ENCODE measurements at places on chromosomes 12 and 14. TPM values are rescaled to one million over a fixed set of nuclear protein-coding genes. Genes with fewer than 3 reads are reported as not detected.

GRCh38 chr14:57078054-57078453 lies 190.7 kb downstream of the EXOC5 start:
- no peak for DNase-seq

DNA sequence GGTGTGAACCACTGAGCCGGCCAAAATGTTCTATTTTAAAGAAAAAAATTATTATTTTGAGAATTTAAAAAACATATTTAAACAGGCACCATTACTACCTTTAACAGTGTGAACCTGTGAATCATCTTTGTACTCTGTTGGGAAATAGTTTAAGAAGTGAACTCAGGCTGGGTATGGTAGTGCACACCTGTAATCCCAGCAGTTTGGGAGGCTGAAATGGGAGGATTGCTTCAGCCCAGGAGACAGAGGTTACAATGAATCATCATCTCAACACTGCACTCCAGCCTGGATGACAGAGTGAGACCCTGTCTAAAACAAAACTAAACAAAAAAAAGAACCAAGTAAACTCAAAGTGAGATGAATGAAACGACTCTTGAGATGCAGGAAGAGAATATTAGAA lies 3.1 kb upstream of the WDR89 start:
- no peak for DNase-seq

- DNase-seq, result no peak
Measured at GRCh38 chr12:20453756-20454310, 85.5 kb downstream of the PDE3A start.

- DNase-seq, result no peak
Measured at GRCh38 chr12:130488358-130488710, 150.6 kb downstream of the PIWIL1 start.

DNA sequence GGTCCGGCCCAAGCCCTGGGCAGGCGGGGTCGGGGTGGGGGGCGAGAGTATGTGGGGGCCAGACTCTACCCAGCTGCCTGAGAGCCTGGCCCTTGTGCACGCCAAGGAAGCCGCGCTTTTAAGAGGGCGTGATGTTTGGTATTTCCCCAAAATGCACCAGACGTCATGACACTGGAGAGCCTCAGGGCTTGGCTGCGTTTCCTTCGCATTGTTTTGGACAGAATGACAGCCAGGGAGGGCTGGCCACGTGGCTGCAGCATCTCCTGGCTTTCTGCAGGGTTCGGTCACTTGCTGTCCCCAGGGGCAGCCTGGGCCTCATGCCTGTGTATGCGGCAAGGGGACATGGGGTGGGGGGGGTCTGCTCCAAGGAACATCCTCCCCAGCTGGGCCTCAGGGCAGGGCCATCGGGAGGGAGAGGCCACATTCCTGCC lies 16.1 kb upstream of the NUDT14 start:
- DNase-seq, result peak; percentile 68

DNA sequence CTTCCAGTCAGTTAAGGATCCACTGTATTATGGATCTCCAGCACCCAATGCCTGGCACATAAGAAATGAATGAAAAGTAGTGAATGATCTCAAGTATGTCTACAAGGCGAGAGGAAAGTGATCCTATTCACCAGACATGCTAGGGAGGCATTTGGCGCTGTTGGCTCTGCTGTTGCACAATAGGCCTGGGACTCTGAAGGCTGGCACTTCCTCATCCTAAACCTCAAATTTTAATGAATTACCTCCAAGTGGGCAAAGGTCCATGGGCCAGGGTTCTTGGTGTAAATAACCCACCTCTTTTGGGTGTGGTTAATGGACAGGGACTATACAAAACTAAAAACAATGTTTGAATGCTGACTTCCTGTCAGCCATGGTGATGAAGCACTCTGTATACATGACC lies 173.4 kb upstream of the PZP start:
- no peak for DNase-seq

- DNase-seq, result peak; percentile 55
Measured at GRCh38 chr12:120583478-120584030, 2.4 kb upstream of the POP5 start.

DNA sequence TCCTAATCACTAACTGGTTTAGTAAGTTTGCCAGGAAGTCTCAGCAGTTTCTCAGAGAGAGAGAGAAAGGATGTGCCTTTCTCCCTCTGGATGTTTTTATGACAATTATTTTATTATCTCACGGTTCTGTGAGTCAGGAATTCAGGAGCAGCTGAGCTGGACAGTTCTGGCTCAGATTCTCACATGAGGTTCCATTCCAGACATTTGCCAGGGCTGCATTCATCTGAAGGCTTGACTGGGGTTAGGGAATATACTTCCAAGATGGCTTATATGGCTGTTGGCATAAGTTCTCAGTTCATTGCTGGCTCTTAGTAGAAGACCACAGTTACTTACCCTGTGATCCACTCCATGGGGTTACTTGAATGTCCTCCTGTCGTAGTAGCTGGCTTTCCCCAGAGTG lies 101.2 kb upstream of the ATF7IP start:
- peak; percentile 46 for DNase-seq

DNA sequence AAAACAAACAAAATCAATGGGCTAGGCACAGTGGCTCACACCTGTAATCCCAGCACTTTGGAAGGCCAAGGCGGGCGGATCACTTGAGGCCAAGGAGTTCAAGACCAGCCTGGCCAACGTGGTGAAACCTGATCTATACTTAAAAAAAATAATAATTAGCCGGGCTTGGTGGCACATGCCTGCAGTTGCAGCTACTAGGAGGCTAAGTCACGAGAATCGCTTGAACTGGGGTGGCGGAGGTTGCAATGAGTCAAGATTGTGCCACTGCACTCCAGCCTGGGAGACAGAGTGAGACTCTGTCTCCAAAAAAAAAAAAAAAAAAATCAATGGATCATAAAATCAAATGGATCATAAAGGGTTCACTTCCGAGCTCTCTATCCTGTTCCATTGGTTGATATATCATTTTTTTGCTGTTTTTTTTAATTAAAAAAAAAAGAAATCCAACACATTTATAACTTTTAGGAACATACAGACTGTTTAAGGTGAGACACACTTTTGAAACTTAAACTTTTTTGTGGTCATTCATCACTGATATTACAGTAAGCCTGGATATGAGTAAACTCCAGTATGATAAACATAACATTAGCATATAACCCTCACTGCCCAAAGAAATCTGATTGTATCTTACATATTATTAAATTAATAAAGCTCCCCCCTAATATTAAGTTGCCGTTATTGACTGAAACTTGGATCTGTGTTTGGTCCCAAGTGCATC lies 22.1 kb downstream of the MOK start:
- no peak for DNase-seq

DNA sequence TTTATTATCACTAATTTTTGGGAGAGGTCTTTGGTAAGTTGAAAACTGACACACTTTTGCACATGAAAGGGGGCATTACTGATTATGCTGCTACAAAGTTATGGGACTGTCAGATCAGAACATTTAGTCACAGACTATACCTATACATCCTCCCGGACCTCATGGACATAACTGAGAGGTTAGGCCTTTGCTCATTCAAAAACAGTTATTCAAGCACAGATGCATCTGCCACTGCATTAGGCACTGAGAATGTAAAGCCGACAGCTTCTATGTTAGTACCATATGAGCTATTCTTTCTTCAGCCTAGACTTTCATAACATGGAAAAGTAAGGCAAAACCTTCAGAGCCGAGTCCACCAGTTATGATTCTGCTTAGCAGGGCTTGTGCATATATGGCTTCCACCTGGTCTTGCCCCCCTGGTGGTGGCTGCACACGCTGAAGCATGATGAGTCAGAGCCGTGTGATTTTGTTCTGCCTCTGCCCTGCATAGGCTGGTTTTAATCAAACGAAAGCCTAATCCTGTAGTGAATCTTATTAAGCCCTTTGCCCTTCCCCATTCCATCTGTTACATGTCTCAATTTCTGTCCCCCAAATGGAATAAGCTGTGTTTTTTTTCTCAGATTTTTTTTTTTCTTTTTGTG lies 21.8 kb upstream of the RNU6-8 start:
- DNase-seq, result peak; percentile 69

DNA sequence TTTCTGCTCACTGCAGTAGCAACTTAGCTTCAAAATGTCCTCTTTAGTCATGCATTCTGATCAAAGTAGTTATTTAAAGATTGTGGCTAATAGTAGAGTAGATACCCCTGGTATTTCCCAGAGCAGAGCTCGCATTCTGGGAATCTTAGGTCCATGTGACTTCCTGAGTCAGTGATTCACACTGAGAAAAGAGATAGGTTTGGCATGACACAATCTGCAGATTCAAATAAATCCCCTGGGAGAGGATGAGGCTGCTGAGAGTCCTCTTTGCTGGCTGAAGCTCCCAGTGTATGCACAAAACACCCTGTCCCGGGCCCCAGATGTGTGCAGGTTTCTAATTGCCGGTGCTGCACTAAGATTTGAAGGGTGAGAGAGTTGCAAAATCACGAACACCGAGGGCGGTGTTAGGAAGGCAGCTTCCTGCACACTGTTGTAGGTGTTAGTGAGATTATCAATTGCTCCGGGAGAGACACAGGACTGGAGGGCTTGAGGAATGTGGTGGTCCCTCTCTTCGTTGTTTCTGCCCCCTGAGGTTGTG lies 233.2 kb downstream of the NRXN3 start:
- DNase-seq, result no peak

DNA sequence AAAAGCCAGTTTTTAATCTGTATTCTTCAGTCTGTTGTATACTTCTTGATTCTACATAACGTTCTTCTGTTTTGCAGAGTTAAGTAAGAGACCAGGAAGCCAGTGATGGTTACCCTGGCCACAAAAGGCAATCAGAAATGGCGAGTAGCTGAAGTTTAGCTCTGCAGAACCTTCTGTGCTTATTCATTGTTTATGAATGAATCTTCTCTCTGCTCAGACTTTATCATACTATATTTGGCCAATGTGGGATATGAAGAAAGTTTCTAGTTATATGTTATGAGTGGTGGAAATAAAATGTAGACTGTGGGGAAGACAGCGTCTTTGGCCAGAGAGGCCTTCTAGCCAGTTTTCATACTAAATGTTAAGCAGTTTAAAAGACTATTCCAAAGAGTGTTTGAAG lies 249.9 kb upstream of the RGS6 start:
- no peak for DNase-seq

DNA sequence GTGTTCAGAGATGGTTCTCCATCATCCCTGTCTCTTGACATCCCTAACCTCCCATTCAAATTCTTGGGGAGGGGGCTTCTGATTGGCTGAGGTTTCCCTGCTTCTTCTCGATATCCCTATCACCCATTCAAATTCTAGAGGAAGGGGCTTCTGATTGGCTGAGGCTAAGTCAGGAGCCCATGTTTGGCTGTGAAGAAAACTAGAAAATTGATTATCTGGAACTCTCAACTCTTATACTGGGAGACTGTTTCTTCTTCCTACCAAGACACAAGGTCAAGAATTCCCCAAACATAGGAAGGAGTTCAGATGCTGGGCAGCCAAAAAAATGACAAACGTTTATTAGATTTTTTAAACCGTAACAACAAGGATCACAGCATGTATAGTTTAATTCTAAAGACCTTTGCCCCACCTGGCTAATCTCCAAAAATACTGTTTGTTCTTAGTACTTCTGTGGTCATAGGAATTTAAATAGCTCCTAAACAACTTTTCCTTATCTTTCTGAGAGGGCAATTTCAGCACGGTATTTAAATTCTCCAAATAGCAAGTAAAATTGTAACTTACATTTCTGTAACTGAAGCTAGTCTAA lies 26.4 kb downstream of the SPIC start:
- no peak for DNase-seq

- DNase-seq, result no peak
Measured at GRCh38 chr12:42828836-42829235, 239.3 kb upstream of the PRICKLE1 start.

DNA sequence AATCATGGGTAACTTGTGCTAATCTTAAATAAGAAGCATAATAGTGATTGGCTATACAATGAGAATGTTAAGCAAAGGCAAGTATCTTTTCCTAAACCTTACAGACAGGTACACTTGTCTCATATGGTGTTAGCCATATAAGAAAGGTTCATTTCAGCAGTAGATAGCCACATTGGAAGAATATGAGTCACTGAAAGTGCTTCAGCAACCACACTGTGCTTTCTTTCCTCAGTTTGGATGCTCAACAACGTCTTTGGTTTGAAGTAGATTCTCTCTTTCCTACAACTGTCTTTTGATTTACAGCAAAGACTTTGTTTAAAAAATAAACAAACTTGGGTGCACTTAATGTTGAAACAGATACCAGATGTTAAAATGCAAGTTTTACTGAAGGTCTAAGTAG lies 8.9 kb downstream of the DDHD1 start:
- no peak for DNase-seq

GRCh38 chr14:70354204-70354603 lies 5.3 kb downstream of the COX16 start:
- no peak for DNase-seq

DNA sequence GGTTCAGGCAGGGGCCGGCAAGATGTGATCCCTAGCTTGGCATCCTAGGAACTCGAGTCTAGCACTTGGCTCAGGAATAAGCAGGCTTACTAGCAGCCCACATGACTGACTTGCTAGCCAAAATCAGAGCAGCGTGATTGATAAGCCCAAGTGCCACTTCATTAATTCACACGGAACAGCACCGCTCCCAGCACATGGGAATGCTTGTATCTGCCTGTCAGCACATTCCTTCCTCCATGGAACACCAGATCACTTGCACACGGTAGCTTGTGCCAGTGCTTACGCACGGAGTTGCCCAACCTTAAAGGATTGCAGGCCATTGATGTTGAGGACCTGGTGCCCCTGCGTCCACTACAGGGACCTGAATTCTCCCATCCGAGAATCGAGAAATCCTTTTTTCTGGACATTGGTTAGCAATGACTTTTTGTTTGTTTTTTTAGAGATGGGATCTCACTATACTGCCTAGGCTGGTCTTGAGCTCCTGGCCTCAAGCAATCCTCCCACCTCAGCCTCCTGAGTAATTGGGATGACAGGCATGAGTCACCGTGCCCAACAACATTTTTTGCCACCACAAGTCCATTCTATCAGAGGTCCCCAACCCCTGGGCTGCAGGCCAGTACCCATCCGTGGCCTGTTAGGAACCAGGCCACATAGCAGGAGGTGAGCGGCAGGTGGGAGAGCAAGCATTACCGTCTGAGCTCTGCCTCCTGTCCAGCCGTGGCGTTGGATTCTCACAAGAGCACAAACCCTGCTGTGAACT lies 30.6 kb upstream of the TSPAN9 start:
- peak; percentile 63 for DNase-seq

Gene TAS2R30
- 0.98 TPM for total RNA-seq

Gene CCDC196
- not detected for total RNA-seq

Gene HPD
- total RNA-seq, result not detected

Gene SLC39A2
- total RNA-seq, result not detected

Gene EID3
- total RNA-seq, result 0.72 TPM

Gene STAC3
- total RNA-seq, result 0.84 TPM

Gene MGAT2
- 73.3 TPM for total RNA-seq

Gene WNT1
- not detected for total RNA-seq

Gene CD27
- not detected for total RNA-seq

Gene NTF3
- total RNA-seq, result 8.6 TPM
